ENCODE measurements at places on chromosomes 3 and 15.
A peak's percentile ranks its signal among the peaks of the same experiment; 100 is the strongest.

GRCh38 chr15:27486683-27487647, 516.0 kb downstream of the GABRG3 start:
- DNase-seq = no peak

DNA sequence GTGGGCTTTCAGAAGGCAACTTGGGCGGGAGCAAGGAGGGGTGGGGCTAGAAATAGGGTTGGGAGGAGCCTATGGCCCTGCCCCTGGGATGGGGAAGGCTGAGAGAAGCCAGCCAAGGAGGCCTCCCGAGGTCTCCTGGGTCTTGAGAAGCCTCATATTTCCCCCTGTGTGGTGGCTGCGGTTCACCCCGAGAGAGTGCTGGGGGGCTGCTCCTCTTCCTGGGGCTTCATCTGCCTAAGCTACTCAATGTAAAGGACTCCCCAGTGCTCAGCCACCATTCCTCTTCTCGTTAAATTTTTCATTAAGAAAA, 174.3 kb downstream of the SMAD6 start:
- DNase-seq = no peak

DNA sequence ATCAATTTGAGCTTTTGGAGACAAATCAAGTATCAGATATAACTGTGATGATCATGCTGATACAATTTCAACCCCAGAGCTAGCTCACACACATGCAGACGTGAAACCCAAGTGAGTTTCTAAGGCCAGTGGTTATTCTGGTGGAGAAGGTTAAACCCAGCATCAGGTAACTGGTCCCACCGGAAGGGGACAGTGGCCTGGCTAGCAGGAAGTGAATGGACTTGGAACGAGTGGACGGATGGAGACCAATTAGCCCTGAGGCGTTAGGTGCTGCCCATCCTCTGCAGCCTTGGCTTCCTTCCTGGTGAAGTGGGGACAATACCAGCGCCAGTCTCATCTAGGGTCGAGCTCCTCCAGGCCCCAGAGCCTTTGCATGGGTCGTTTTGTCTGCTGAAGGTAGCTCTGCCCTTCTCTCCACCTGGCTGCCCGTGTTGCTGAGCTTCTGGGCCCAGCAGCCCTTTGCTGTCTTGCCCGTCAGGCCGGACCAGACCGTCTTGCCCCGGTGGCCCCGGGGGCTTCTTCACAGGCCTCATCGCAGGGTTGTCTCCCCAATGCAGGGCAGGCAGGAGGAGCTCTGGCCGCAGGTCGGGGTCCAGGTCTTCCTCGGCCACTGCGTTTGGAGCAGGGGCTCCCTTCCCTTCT, 915 bp upstream of the KCTD6 start:
- no peak for DNase-seq

DNA sequence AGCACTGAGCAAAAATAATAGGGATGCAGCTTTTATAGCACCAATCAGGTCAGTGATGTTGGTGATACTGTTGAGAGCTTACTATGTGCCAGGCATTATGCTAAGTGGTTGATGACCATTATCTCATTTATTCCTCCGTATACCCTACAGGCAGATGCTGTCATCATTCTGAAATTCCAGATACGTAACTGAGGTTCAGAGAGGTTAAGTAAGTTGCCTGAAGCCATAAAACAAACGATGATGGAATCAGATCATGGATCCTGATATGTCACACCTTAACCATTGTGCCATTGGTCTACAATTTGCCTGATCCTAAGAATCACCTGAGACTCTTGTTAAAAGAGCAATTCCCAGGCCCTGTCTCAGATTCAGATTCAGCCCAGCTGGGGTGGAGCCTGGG, 49.5 kb downstream of the ST6GAL1 start:
- DNase-seq = no peak

GRCh38 chr15:40082195-40082883, 26.3 kb downstream of the BMF start:
- DNase-seq = no peak

DNA sequence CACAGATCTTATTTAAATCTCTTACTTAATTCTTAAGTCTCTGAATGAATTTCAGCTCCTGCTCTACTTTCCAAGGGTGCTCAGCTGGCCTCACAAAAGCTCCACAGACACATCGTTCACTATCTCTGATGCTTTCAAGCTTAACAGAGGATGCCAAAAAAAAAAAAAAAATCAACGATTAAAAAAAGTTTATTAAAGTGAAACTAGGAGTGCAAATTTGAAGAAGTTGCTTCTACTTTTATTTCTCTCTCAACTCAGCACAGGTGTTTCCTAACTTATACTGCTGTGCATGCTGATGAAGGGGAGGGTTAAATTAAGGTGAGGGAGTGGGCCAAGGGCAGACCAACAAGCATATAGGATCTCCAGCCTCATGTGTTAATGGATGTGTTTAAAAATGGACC, 157.2 kb downstream of the TIGIT start:
- DNase-seq = no peak

DNA sequence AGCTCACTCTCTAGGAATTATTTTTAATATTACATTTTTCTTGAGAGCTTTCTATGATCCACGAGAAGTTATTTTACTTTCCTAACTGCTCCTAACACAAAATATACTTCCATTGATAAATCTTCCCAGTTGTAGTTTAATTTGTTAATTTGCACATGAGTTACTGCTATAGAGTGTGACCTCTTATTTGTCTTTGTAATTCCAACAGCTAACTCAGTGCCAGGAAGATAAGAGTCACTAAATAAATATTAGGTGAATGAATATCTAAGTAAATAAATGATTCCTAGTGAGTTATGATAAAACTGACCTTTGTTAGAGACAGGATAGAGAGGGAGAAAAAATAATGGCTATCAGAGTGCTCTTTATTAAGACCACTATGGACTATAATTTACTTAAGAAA, 319.9 kb downstream of the NAALADL2 start:
- DNase-seq = no peak

DNA sequence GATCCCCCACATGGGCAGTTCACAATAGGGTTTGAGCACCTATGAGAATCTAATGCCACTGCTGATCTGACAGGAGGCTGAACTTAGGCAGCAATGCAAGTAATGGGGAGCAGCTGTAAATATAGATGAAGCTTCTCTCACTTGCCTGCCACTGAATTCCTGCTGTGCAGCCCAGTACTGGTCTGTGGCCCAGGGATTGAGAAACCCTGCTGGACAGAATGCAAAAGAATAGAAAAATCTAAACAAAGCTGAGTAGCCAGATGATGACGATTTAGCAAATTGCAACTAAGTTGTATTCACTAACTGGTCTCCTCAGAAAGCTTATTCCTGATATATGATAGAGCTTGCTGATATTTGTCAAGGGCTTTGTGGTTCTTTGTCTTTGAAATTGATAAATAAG, 34.3 kb upstream of the APH1B start:
- no peak for DNase-seq

GRCh38 chr15:79947009-79947408, 24.0 kb downstream of the BCL2A1 start:
- no peak for DNase-seq

- DNase-seq = no peak
Observed at GRCh38 chr3:106263011-106263410, 394.2 kb upstream of the CBLB start.

DNA sequence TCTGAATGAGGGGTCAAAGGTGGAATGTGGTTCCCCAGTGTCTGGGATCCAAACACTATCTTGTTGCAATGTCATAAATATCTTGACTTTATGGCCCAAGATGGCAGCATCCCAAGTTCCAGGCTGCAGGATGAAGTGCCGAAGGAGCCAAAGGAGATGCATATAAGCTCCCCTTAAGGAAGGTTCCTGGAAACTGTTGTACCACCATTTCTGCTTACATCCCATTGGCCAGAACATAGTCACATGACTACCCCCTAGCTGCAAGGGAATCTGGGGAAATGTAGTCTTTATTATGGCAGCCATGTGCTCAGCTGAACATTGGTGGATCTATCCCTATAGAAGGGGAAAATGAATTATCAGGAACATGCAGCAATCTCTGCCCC, 54.3 kb downstream of the BDH1 start:
- no peak for DNase-seq

GRCh38 chr15:73624530-73624929, 8.7 kb downstream of the NPTN start:
- DNase-seq = no peak

- DNase-seq = no peak
Observed at GRCh38 chr3:49845694-49846093, 10.7 kb downstream of the TRAIP start.

GRCh38 chr15:101718896-101719295, 5.4 kb downstream of the TARS3 start:
- no peak for DNase-seq

- no peak for DNase-seq
Observed at GRCh38 chr3:178676942-178677790, 140.9 kb downstream of the KCNMB2 start.

DNA sequence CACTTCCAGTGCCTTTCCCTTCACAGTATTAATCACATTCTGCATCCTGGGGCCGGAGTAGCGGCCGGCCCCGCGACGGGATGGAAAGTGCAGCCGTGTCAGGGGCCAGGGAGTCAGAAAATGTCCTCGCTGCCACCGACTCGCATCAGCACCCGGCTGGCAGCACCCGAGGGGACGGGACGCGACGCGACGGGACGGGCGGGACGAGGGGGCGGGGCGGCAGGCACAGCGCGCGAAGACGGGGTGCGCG, 353 bp downstream of the ATG3 start:
- DNase-seq = peak; percentile 83

GRCh38 chr15:80957556-80957955, 32.1 kb downstream of the MESD start:
- DNase-seq = no peak

DNA sequence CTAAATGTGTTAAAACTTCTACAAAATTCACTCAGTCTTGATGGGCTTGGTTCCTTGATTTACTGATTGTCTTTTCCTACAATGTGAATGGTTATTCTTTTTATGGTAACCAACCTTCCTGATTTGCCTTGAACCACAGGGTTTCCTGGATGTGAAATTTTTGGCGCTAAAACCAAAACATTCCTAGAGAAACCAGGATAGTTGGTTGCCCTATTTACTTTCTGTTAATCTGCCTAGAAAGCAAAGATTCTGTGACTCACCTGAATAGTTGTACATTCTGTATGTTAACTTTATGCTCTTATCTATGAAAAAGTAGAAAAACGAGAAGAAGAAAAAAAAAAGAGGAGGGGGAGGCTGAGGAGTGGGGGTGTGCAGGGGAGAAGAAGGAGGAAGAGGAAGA, 23.2 kb upstream of the RBP2 start:
- no peak for DNase-seq

DNA sequence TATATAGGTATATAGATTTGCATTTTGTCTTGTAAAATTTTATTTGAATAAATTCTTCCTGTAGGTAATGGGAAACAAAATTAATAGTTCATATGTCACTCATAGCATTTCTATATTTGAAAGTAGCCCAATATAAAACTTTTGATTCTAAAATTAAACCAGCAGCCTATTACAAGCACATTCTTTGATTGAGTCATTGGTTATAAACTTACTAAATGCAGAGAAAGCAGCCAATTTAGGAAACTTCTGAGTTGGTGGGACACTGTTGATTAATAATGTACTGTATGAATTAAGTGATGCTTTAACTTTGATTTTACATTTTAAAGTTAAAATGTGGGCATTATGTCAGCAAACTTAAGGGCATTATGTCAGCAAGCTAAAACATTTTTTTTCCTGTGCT, 34.5 kb downstream of the NR1D2 start:
- no peak for DNase-seq

- DNase-seq = no peak
Observed at GRCh38 chr3:142645236-142645793, 49.1 kb downstream of the PLS1 start.

DNA sequence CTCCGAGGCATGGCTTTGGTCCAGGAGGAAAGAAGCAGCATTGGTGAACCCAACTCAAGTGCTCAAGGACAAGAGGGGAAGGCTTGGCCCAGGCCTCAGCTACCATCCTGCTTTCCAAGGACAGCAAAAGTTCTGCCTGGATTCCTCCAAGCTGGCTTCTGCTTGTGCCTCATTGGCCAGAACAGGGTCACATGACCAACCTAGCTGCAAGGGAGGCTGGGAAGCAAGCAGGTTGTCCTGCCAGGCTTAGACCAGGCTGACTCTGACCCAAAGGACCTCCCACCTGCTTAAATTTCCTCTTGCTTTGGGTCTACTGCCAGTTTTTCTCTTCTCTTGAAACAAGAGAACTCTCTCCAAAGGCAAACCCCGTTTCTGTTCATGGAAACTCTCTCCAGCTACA, 70.7 kb downstream of the RPN1 start:
- no peak for DNase-seq

- DNase-seq = no peak
Observed at GRCh38 chr3:39850716-39851032, 41.3 kb downstream of the MYRIP start.

DNA sequence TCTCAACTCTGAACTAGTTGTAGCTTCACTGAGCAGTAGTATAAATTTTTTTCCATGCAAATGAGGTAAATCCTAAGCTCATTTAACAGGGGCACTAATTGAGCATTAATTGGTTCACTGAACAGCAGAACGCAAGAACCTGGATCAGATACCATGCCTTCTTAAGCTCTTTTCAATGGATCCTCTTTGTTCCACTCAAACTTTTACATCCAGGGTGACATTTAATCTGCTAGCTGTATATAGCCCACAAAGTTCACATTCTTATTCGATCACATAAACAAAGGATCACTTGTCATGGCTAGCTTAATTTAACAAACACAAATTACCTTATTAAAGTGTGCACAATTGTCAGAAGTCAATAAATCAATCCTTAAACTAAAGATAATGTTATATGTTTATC, 281.6 kb downstream of the CNTN6 start:
- DNase-seq = no peak

GRCh38 chr3:21256932-21257331, 494.1 kb downstream of the ZNF385D start:
- no peak for DNase-seq

DNA sequence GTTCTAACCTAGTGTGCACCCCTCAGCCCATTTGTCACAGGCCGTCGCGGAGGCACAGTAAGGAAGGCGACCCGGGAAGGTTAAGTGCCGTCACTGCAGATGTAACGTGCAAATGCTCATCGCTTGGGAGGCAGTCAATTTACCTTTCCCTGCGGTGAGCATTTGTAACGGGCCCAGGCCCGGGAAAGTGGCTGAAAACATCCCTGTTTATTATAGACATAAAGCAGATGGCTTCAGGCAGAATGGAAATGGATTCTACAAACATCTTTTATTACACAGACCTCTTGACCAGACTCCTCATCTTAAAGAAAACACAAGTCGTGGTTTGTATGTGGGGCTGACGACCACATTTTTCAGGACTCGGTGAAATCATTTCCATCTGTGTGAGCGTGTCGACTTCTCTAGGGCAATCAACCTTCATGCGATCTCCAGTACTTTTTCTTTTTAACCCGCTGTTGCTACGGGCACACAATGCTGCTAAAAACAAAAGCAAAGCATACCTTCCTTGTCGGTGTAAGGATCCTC, 43.6 kb downstream of the NMNAT3 start:
- no peak for DNase-seq

GRCh38 chr3:45460361-45460760, 72.0 kb downstream of the LARS2 start:
- no peak for DNase-seq
